ENCODE measurements at places on chromosomes 3 and 15.

DNA sequence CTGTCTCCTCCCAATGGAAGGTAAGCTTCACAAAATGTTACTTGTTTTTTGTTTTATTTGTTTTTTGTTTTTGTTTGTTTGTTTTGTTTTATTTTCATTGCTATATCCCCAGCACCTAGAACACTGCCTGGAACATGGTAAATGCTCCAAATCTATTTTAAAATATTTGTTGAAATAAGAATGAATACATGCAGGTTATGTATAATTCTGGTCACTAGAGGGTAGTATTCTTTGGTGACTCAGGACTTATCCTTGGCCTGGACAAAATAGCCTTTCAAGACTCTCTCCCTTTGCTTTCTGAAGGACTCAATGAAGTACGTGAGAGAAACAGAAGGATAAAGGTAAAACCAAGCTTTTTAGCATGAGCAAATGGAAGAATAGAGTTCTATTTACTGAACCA lies 46.9 kb upstream of the PPP2R3A start:
- DNase-seq: no peak

DNA sequence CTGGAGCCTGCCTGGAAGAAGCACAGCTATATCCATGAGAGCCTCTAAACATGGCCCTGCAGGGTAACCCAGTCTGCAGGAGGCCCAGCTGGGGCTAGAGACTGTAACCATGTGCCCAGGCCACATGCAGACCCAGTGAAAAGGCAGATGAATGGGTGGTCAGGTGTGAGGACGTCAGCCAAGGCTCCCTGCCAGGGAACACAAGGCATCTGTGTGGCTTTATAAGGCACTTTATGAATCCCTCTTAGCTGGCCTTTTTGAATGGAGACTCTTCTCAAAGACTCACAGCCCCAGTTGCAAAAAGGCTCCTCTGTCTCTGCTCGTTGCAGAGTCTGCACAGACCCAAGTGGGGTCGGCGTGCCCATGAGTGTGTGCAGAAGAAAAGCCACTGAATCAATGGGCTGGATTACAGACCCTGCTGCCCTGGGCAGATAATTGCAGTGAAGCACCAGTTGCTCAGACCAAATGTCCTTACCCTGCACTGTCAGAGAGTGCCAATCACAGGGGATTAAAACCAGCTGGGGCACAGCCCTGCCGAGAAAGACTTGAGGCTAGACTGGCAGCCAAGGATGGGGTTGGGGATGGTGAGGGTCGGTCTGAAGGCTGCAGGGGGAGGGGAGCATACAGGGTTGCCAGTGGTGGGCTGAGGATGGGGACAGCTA lies 154.2 kb downstream of the RAB11A start:
- DNase-seq: no peak

- DNase-seq: peak; percentile 85
These were observed 692 bp upstream of the C15orf39 start for GRCh38 chr15:75200765-75201615.

- no peak for DNase-seq
These were observed 60.2 kb upstream of the ABHD2 start for GRCh38 chr15:89028036-89028435.

DNA sequence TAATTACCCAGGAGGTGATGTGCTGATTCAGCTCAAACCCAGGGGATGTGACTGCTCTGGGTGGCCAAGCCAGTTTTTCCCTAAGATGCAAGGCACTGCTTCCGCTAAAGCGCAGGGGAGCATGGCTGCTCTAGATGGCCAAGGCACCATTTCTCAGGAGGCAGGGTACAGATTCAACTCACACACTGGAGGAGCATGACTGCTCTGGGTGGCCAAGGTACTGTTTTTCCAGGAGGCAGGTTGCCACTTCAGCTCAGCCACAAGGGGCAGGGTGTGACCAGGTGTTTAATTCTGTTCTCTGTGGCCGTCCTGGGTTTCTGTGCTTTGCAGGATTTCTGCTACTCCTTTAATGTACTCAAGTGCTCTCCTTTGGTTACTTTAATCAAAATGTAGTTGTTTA lies 659.3 kb upstream of the ARRDC4 start:
- DNase-seq: no peak

DNA sequence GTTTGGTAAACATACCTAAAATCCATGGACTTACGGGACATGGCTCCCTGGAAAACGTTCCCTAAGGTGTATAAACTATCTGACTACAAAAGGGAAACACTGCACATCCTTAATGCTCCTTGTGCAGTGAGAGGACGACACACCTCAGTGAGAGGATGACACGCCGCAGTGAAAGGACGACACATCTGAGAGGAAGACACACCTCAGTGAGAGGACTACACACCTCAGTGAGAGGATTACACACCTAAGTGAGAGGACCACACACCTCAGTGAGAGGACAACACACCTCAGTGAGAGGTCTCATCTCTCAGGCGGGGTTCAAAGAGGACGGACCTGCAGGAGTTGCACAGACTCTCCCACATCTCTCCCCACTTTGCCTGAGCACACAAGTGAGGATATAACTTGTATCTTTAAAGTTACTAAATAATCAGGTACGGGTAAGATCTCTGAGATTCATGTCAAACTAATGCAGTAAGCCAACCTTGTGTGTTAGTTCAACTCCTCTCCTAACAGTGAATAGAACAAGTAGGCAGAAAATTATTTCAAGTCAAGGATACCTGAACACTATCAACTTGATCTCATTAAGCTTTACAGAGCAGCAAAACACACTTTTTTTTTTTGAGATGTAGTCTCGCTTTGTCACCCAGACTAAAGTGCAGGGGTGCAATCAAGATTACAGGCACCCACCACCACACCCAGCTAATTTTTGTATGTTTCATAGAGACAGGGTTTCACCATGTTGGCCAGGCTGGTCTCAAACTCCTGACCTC lies 32.1 kb downstream of the HERC2 start:
- DNase-seq: no peak

- DNase-seq: no peak
These were observed 8.7 kb downstream of the SLC27A2 start for GRCh38 chr15:50190723-50191122.

DNA sequence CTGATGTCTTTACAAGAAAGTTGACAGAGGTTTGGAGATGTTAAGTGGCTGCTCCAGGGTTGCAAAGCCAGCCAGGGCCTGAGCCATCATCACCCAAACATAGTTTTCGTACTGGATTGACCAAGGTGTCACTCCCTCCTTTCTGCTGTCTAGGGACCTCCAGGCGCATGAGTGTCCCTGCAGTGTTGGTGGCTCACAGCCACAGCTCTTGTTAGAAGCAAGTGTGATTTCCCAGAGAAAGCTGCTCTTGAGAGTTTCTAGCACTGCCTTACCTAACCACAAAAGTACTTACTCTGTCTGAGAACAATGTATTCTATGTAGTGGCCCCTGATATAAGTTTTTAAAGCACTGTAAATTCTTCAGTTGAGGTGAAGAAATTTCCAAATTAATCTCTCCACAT lies 144.1 kb downstream of the SOX2 start:
- no peak for DNase-seq

- DNase-seq: peak; percentile 81
These were observed 499 bp downstream of the RABL3 start for GRCh38 chr3:120741837-120742197.

- no peak for DNase-seq
These were observed 24.8 kb upstream of the DET1 start for GRCh38 chr15:88571153-88571851.

DNA sequence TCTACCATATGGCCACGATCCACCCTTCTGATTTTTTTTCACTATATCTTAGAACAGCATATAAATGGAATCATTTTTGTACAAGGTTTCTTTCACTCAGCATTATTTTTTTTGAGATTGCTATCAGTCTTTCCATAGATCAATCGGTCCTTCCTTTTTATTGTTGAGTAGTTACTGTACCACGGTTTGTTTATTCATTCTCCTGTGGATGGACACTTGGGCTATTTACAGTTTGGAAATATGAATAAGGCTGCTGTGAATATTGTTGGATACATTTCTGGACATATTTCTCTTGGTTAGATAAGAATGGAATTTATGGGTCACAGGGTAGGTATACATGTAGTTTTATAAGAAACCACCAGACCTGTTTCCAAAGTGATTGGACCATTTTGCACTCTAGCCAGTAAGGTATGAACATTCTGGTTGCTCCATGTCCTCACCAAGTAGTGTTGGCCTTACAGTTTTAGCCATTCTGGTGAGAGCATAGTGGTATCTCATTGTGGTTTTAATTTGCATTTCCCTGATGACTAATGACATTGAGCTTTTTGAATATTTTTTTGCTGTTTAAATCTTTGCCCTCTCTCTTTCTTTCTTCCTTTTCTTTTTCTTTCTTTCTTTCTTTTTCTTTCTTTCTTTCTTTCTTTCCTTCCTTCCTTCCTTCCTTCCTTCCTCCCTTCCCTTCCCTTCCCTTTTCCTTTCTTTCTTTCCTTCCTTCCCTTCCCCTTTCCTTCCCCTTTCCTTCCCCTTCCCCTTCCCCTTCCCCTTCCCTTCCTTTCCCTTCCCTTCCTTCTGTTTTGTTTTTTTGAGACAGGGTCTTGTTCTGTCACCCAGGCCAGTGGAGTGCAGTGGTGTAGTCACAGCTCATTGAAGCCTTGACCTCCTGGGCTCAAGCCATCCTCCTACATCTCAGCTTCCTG lies 49.2 kb downstream of the LRRK1 start:
- DNase-seq: no peak

- no peak for DNase-seq
These were observed 64.5 kb downstream of the LRTM1 start for GRCh38 chr3:54863366-54863765.
